ENCODE measurements at places on chromosomes 5 and 9. TPM values are rescaled to one million over a fixed set of nuclear protein-coding genes. Genes with fewer than 3 reads are reported as not detected.

CCDC180 gene
- 3.5 TPM for polyA plus RNA-seq

PDE6A gene
- 2.4 TPM for polyA plus RNA-seq

- DNase-seq, result no peak
Observed at GRCh38 chr5:131379723-131380122, 115.9 kb downstream of the CDC42SE2 start.

DNA sequence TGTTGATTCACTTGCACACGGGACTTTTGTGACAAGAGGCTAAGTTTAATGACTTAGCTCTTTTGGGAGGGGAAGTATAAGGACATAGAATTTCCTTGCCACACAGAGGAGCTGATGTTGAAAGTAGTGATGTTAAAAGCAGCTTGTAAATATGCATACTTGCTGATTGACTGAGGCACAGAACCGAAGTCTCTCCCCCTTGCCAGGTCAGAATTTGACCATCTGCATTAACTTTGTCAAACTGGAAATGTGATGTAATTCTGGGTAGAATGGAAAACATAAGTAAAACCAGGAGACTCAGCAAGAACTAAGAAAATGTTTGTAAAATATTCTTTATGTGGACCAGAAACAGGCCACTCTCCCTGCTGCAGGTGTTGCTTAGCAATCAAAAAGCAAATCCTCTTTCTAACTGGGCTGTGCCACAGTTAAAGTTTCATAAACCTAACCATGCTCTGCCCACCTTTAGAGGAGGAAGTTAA, 284.2 kb downstream of the NR3C1 start:
- no peak for DNase-seq

DNA sequence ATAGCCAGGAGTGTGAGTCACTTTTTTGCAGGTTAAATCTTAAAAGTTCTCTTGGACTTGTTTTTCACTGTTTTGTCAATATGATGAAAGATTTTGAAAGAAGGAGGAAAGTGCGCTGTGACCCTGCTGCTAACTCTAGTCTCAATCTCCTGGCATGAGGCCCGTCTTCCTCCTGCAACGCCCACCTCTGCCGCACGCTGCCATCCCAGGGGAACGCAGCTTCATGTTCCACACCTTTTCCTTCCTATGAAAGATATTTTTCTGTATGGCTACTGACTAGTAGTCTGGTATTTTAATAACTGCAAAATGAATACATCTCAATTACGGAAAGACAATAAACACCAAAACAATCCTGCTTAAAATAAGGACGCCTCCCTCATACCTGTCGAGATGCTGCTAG, 8.3 kb downstream of the PPIC start:
- no peak for DNase-seq
